AG10803 (cell line): ENCODE measurements at places on chromosomes 1 and 21.

GRCh38 chr1:19472174-19472573, 13.2 kb downstream of the CAPZB start:
- no peak for DNase-seq

DNA sequence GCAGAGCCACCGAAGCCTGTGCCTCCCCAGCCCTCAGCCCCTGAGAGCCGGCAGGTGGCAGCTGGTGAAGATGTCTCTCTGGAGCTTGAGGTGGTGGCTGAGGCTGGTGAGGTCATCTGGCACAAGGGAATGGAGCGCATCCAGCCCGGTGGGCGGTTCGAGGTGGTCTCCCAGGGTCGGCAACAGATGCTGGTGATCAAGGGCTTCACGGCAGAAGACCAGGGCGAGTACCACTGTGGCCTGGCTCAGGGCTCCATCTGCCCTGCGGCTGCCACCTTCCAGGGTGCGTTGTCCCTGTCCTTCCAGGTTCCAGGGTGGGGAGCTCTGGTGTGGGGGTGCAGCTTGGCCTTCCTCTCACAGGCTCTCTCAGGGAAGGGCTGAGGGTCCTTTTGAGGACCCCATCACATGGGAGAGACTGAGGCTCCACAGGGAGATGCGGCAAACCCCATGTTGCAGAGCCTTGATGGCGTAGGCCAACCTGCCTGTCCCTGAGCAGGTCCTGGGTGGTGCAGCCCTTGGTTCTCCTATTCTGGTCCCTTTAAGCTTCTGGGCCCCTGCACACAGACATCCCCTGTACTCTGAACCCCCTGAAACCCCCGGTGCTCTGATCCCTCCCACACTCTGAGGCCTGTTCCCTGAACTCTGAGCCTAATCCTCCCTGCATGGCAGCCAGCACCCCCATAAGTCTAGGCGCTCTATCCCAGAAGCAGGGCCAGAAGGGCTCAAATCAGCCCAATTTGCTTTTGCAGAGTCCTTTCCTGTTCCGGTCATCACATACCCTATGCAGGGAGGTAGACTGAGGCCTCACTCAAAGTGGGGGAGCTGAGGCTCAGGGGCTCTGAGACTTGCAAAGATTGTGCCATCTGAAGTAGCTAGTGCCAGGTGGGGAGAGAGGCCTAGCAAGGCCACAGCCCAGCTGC, 88.5 kb downstream of the TRIM11 start:
- no peak for DNase-seq

DNA sequence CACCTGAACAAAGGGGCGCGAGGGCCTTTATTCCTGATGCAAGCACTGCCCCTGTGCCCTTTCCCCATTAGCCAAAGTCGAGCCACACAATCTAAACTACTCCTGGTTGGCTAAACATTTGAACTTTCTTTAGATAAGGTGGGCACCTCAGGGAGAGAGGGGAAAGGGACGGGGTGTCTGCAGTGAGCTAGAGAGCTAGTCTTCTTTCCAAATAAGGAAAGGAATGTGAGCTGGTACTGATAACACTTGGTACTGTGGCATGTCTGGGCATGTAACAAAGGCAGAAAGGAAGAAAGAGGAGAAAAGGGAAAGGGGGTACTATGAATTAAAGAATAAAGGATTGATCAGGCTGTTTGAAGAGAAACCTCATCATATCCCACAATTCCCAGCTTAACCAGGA, 62.8 kb downstream of the OVGP1 start:
- DNase-seq: no peak

DNA sequence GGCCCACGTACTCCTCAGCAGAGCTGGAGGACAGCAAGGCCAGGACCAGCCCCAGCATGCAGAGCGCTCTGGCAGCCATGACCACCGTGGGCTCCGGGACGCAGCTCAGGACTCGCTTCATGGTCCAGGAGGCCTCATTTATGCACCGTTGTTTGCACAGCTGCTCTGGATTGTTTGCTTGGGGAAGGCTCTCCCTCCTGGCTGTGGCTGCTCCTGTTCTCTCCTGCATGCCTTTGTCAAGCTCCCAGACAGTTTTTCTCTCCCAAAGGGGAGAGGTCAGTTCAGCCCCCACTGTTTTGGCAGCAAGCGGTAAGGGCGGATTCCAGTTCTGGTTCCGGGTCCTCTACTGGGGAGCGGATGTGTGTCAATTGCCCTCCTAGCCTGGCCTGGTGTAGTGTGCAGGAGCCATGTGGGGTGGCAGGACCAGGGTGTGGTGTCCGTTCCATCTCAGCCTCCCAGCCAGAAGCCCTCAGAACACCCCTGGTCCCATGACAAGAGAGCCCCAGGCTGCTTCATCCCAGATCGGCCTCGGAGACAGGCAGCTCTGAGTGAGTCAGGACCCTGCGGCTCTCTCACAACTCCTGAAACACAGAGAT, at the start of gene TFF3:
Gene TFF3, minus strand, starts transcription at position 114 of the 596 bp plus-strand sequence. Its CDS starts 35 bp downstream, at position 79.
- no peak for DNase-seq

- no peak for DNase-seq
Observed at GRCh38 chr1:215895276-215895675, 328.2 kb downstream of the KCTD3 start.

DNA sequence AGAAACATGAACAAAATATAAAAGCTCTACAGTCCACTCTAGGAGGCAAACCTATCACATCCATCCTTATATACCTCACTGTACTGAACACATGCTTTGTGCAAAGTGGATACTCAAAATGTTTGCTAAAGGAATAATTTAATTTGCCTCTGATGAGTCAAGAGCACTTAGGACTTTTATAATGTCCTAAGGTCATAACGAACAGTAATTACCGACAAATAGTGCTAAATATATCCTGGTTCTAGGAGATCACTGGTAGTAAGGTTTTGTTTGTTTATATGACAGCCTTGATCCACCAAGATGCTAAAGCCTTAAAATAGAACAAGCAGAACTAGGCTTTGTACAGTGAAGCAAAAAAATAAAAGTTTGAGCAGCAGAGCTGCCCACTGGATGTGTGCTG, 70.6 kb downstream of the GADD45A start:
- DNase-seq: no peak

- no peak for DNase-seq
Observed at GRCh38 chr21:33007747-33008146, 18.0 kb upstream of the OLIG2 start.

GRCh38 chr1:246617768-246618167, 51.5 kb downstream of the CNST start:
- DNase-seq: no peak

DNA sequence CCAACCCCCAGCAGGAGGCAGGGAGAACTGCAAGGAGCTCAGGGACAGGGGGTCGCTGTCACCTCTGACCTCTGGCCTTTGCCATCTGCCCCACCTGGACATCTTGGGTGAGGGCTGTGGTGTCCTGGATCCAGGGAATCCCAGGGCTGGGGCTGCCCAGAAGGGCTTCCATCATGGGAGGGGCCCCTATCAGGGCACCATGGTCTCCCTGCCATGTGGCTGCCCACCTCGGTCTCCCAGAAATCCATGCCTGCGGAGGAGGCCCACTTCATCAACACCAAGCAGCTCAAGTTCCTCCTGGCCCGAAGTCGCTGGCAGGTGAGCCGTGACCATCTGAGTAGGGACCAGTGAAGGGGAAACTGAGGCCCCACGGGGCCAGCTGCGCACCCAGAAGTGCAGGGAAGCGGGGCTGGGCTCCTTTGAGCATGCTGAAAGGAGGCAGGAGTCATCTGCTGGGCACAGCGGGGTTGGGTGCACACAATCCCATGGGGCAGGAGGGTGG, 36.1 kb downstream of the TRIM11 start:
- no peak for DNase-seq

GRCh38 chr1:77976433-77977076, 2.3 kb downstream of the FUBP1 start:
- no peak for DNase-seq

DNA sequence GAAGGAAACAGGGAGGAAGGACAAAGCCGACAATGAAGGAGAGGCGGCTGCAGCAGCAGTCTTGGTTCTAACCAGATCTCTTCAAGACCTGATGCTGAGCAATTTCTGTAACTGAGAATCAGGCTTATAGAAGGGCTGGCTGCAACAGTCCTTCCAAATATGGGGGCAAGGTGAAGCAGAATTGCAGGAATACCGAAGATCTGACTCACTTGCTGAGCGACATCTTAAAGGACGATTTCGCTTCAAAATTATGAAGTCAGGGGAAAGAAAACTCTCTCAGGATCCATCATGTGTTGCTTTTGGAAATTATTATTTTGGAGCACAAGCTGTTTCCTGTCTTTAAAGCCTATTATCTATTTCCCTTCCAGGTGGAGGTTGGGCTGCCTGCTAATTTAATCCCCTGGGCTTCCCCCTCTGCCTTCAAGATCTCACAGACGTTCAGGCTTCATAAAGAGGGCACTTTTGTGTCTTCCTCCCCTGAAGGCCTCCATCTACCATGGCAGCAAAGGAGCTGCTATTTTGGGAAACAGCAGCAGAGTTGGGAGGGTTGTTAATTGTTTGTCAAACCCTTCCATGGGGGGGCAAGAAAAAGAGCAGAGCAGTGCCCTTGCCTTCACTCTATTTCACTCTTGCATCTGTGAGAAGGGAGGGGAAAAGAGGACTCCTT, 10.8 kb upstream of the IER5 start:
- peak; percentile 69 for DNase-seq

GRCh38 chr1:19676438-19676922, 11.8 kb downstream of the HTR6 start:
- DNase-seq: peak; percentile 93

- DNase-seq: no peak
Observed at GRCh38 chr1:66549017-66549416, 15.1 kb downstream of the SGIP1 start.

GRCh38 chr1:6445062-6445763, 20.6 kb downstream of the ESPN start:
- peak; percentile 29 for DNase-seq

GRCh38 chr1:27284425-27285273, 37.3 kb upstream of the TMEM222 start:
- peak; percentile 69 for DNase-seq

- DNase-seq: peak; percentile 68
Observed at GRCh38 chr1:201042779-201043461, 19.4 kb upstream of the KIF21B start.

DNA sequence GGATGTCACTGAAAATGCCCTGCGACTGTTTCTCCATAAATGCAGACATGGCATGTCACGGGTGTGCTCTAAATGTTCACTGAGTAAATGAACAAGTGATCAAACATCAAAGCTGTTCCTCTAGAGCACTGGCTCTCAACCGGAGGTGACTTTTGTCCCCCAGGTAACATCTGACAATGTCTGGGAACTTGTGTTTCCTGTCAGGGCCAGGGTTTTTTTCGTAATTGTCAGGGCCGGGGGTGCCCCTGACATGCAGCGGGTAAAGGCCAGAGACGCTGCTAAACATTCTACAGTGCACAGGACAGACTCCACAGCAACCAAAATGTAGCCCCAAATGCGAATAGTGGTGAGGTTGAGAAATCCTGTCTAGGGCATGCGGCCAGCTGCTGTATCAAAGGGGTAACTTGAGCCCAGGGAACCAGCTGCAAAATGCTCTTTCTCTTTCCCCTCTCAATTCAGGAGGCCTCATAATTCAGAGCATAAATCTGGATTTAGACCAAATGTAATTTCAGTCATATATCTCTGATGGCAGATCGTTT, 2.0 kb downstream of the ALDH4A1 start:
- no peak for DNase-seq

- no peak for DNase-seq
Observed at GRCh38 chr1:219824338-219824737, 104.0 kb downstream of the SLC30A10 start.

DNA sequence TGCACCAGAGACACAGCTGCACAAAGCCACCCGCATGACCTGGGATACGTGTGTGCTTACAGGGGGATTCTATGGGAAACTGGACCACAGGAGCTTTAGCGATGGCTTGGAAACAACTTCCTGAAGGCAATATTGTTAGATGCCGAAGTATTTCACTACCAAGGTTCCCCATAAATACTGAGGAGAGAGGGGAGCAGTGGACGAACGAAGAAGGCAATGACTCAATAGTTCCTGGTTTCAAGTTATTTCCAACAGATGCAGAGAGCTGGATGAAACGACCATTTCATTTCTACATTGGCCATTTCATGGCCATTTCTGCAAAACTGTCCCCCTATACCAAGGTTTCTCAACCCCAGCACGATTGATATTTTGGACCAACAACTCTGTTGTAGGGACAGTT, 61.3 kb downstream of the CD34 start:
- no peak for DNase-seq

DNA sequence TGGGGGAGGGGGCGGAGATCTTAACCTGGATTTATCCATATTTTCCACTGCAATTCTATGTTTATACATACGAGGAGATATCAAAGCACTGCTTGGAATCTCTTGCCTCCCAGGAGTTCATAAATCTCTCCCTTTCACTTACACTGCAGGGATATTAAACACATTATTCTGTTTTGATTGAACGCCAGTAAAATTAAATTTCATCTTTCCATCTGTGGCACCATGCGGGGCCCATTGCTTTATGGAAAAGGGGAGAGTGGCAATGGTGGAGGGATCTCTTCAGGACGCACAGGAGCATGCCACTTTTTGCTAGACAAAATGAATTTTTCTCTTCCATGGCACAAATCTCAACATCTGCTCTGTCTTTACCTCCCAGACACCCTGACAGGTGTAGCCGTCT, 648.0 kb upstream of the PLXNA2 start:
- DNase-seq: no peak
